CD4-positive, alpha-beta T cell treated with Interleukin-15 for 4 hours (primary cell): ENCODE measurements at places on chromosomes 5 and 9.

DNA sequence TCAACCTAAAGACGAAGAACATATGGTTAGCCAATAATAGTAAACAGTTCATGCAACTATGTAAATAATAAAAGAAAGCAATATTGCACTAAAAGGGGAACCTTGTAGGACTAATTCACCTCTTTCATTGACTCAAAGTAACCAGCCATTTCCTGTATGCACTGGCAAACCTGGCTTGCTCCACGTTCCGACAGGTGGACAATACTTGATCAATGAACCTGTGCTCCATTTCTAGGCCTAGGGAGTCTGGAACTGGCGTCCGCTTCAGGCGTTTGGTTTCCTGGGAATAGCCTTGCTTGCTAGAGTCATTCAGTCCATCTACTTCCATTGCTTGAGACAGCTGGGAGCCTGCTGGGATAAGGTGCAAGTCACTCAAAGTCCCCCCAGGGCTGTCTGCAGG, 41.6 kb downstream of the PTAR1 start:
- no peak for DNase-seq

- DNase-seq, result no peak
These were observed 26.9 kb upstream of the RNF38 start for GRCh38 chr9:36426945-36427344.

GRCh38 chr5:170746075-170746960, 37.2 kb upstream of the GABRP start:
- no peak for DNase-seq

DNA sequence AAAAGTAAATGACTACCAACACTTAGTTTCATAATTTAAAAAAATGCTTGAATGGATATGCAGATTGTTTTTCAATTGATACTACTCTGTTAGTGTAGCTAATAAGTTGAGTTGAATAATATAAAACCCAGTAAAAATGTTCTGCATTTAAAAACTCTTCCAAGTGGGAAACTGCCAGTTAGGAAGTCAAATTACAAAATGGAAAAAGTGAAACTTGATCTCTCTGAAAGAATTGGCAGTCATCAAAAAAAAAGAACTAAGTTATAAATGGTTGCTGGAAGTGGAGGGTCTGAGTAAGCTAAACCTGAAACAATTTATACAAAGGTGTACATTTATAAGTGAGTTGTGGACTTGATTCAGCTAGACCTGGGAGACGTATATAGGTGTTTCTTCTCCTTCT, 52.4 kb downstream of the VCAN start:
- no peak for DNase-seq

DNA sequence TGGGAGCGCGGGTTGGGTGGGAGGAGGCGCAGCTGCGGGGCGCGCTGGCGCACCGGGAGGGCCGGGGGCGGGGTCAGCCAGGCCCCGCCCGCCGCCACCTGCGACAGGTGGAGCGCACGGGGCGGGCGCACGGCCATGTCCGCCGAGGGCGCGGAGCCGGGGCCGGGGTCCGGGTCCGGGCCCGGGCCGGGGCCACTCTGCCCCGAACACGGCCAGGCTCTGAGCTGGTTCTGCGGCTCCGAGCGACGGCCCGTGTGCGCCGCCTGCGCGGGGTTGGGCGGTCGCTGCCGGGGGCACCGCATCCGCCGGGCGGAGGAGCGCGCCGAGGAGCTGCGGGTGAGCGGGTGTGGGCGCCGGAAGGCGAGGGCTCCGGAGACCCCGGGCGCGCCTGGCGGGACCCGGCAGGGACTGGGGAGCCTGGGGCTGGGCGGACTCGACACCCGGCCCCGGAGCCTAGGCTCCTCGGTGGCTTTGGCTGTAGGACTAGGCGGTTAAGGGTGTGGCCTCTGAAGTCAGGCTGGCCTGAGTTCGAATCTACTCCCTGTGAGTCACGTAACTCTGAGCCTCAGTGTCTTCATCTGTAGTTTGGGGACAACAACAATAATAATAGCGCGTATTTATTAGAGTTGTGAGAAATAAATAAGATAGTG, at the start of gene BSPRY:
Gene BSPRY (plus strand): TSS at position 97 of the 650 bp plus-strand sequence. CDS start 39 bp downstream, at position 136.
- no peak for DNase-seq

GRCh38 chr5:95256991-95257390, 27.9 kb downstream of the MCTP1 start:
- DNase-seq, result no peak

- no peak for DNase-seq
These were observed 98.4 kb downstream of the LIX1 start for GRCh38 chr5:97044052-97044451.

DNA sequence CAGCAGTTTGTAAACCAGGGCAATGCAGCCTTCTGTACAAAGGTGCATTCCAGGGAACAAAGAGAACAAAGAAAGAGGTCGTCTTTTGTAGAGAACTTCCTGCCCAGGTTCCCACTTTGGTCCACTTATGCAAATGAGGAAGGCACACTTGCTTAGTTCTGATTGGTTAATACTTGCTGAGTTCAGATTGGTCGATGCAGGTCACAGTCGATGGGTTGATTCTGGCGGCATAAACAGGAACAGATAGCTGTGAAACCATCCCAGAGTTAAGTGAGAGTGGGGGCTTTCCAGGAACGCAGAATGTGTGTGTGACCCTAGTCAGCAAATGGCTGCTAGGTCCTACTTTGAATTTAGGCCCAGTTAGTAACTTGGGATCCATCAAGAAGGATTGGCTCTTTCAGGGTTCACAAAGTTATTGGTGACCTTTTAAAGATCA, 1.8 kb upstream of the ADAMTS13 start:
- DNase-seq, result no peak

- no peak for DNase-seq
These were observed 244.4 kb downstream of the CWC27 start for GRCh38 chr5:65013166-65013565.

GRCh38 chr9:27337236-27337635, 40.3 kb upstream of the EQTN start:
- DNase-seq, result no peak

DNA sequence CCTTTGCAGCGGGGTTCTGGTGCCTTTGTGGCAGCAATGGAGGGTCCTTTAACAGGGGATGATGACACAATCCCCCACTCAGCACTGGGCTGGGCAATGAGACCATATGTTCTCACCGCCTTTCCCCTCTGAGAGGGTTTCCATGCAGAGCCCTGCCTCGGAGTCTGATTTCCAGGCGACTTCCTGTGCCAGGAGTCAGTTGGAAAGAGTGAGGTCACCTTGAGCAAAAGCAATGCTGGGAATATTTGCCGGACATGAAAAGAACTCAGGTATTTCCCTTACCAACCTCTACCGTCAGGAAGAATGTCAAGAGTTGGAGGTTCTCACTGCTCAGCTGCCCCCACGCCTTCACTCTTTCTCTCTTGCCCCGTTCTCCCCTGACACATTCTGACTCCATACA, 284.2 kb upstream of the IRX1 start:
- no peak for DNase-seq

- DNase-seq, result no peak
These were observed 374.7 kb downstream of the PTPRD start for GRCh38 chr9:10238087-10238486.

GRCh38 chr5:103111468-103111867, 8.5 kb downstream of the GIN1 start:
- peak; percentile 46 for DNase-seq

- no peak for DNase-seq
These were observed 130.8 kb upstream of the OTULINL start for GRCh38 chr5:14450742-14451141.
